Fibroblast of villous mesenchyme (primary cell): ENCODE measurements at places on chromosomes 16 and 17.

DNA sequence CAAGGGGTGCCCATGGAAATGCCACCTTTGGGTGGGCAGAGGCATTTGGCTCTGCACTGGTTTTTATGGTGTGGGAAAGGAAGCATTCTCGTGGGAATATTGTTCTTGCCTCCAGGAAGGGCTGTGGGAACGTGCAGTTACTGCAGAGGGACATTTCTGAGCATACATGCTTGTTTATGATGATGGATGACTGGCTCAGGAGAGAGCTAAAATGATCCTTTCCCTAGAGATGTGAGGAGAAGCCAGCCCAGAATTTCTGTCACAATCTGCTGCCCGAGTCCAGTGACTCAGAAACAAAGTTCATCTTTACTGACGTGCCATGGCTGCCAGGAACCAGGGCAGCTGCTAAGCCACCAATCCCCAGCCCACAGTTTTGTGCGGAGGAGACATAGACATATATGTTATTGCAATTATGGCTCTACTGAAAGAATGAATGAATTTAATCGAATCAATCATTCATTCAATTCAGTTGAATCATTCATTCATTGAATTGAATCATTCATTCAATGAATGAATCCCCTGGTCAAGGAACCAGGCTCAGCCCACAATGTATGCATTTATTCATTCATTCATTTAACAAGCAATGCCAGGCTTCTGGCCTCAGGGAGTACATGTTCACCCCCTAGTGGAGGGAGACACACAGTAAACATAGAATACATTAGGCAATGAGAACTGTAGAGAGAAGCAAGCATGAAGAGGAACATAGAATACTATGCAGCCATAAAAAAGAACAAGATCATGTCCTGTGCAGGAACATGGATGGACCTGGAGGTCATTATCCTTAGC lies 414.4 kb upstream of the HSBP1 start:
- DNase-seq = peak; percentile 39

- DNase-seq = no peak
Observed at GRCh38 chr17:35021520-35022380, 41.4 kb downstream of the LIG3 start.

GRCh38 chr17:49995055-49995738 lies at the start of gene DLX3:
Gene DLX3 (minus strand): TSS chr17:49995224. CDS start chr17:49994998, 226 bp downstream.
- DNase-seq = peak; percentile 74

- no peak for DNase-seq
Observed at GRCh38 chr17:74163271-74163821, 40.1 kb upstream of the RPL38 start.

- no peak for DNase-seq
Observed at GRCh38 chr17:67577429-67578141, 140.2 kb upstream of the NOL11 start.

GRCh38 chr16:1126586-1126985 lies 26.3 kb upstream of the CACNA1H start:
- no peak for DNase-seq
